NCI-H526 treated with DMSO at 0.1 percent for 48 hours (cell line): ENCODE measurements at places on chromosomes 6 and 20.

DNA sequence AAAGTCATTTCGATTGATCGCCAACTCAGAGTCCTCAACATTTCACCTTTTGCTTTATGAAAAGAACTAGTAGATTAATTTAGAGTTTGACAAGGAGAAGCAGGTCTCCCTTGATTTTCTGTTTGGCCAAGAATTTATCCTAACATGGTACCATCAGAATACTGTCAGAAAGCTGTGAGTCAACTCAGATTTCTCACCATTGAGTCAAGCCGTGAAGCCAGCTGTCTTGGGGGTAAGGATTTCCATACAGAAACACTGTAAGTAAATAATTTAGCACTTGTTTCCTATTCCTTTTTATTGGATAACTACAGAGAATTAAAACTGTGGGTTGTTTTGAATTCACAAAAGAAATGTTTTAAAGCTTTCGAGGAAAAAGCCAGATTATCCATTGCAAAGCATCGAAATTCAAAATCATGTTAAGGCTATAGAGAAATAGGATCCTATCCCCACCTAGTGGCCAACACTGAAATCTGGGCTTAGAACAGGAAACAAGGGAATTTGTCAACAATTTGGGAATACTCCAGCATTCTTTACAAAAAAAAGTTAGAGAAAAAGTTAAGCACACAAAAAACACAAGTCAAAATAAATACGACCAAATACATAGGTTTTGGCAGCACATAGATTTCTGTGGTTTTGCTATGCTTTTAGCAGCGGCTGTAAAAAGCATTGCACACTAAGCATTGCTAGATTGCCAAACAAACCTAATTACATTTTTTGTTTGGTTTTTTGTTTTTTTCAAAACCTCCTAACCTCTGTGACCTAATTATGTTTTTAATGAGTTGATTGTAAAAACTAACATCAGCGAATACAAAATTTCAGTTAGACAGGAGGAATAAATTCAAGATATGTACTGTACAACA, 44.2 kb downstream of the COL11A2 start:
- DNase-seq, result peak; percentile 18

DNA sequence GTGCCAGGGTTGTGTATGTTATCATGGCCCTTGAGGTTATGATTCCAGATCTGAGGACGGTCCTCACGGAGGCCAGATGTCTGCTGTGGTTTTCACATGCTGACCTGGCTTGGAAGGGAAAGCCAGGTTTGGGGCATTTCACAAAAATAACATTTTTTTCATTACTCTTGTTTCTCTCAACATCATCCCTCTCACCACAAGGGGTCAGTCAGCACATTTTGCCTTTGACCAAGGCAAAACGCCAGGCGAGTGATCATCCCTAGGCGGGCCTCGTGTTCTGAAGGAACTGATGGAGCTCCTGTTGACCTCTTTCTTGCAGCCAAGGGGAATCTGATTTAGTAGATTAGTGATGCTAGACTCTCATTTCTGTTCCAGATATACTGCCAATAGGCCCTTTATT, 133.5 kb downstream of the TBC1D7 start:
- DNase-seq, result no peak

- DNase-seq, result no peak
These were observed 64.9 kb downstream of the DLL1 start for GRCh38 chr6:170225852-170226417.

- no peak for DNase-seq
These were observed 154.2 kb upstream of the TSHZ2 start for GRCh38 chr20:52817981-52818380.

GRCh38 chr20:14569641-14570040, 232.2 kb upstream of the FLRT3 start:
- no peak for DNase-seq

GRCh38 chr6:29924287-29924686, 18.0 kb upstream of the HLA-A start:
- DNase-seq, result no peak

- no peak for DNase-seq
These were observed 200.5 kb downstream of the SMOC2 start for GRCh38 chr6:168641446-168641845.

DNA sequence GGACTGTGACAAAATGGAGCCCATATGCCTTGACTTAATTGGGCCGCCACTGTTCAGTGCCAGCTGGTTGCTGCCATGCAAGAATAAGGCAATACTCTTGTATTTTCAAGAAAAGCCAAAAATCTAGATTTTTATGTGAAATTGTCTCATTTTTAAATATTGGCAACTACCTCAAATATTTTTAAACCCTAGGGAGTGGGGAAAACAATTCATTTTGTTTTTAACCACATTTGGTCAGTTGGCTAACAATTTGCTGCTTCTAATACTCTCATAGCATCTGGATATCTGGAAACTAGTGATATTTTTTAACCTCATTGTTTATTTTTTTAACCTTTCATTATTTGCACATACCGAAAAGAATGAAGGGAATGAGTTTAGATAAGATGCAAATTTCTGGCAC, 91.0 kb downstream of the EYA2 start:
- no peak for DNase-seq

GRCh38 chr6:169589293-169589692, 112.5 kb downstream of the WDR27 start:
- DNase-seq, result peak; percentile 81

GRCh38 chr6:116287689-116288282, 8.1 kb upstream of the TSPYL1 start:
- peak; percentile 13 for DNase-seq

DNA sequence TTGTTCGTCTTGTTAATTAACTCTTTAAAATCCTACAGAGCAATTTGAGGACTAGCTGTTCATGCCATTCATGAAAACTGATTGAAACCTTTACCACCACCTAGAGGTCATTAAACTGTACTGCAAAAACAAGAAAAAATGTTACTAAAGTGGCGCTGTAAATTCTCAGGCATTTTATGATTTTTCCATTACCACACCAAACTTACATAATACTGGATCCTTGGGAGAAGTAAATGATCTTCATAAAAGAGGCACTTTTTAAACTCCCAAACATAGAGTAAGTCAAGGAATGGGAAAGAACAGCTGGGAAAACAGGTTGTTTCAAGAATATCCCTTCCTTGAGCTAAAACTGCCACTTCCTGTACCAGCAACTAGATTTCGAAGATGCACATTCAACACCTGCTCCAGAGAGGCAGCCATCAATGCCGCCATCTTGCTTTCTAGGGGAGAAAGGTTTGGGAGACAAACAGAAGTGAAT, 54.3 kb downstream of the MYLIP start:
- peak; percentile 40 for DNase-seq

- no peak for DNase-seq
These were observed 123.4 kb downstream of the LY86 start for GRCh38 chr6:6711832-6712448.

DNA sequence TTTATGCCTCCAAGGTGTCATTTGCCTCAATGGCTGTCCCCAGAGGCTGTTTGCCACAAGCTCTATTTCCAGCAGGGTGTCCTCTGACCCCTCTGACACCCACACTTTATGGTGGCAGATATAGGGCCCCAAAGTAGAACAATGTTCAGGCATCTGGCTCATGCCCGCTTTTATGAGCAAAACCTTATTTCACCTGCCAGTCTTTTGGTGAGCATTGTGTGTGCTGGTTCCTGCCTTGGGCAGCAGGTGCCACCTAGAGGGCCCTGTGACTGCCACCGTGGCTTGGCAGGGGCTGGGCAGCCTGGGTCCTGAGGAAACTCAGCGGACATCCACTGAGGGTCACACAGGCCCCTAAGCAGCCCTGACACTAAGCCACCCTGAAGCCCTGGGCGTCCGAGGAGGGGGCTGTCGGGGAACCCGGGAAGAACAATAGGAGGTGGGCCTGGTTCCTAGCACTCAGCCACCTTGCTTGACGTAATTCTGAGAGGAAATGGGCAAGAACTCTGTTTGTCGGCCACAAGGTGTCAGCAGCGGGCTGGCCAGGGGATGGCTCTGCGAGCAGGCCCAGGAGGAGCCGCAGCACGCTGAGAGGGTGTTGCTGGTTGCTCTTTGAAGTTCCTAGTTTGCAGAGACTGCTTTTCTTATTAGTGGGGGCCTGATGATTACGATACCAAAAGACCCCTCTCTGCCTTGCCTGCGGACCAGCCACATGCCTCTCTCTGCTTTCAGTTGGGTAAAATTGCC, 148.9 kb downstream of the SCML4 start:
- peak; percentile 74 for DNase-seq

DNA sequence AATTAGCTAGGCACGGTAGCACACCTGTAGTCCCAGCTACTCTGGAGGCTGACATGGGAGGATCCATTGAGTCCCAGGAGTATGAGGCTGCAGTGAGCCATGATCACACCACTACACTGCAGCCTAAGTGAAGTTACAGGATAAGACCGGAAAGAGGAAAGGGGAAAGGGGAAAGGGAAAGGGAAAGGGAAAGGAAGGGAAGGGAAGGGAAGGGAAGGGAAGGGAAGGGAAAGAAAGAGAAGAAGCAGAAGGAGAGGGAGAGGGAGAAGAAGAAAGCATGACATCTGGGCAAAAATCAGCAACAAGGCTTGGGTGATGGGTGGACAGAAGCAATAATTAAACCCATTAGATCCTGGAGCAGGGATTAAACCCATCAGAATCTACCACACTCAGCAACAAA, 101.7 kb upstream of the RAB32 start:
- no peak for DNase-seq

DNA sequence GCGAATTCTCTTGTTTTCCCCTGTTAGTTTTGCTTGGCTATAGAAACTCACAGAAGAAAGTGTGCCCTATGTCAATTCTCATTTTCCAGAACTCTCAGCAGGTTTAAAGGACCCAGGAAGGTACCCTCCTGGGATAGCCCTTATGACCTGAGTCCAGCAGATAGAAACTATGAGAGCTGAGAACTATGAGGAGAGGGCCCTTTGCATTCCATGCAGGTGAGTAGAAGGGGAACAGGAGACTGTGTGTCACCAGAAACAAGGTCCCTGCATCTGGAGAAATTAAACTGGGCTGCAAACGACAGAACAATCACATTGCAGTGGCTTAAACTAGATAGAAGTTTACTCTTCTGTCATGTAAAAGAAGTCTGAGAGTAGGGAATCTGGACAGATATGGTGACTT, 35.7 kb upstream of the SCUBE3 start:
- DNase-seq, result no peak

- DNase-seq, result no peak
These were observed 124.2 kb downstream of the LY86 start for GRCh38 chr6:6712449-6713403.

- no peak for DNase-seq
These were observed 20.2 kb downstream of the ADNP start for GRCh38 chr20:50911030-50911429.

DNA sequence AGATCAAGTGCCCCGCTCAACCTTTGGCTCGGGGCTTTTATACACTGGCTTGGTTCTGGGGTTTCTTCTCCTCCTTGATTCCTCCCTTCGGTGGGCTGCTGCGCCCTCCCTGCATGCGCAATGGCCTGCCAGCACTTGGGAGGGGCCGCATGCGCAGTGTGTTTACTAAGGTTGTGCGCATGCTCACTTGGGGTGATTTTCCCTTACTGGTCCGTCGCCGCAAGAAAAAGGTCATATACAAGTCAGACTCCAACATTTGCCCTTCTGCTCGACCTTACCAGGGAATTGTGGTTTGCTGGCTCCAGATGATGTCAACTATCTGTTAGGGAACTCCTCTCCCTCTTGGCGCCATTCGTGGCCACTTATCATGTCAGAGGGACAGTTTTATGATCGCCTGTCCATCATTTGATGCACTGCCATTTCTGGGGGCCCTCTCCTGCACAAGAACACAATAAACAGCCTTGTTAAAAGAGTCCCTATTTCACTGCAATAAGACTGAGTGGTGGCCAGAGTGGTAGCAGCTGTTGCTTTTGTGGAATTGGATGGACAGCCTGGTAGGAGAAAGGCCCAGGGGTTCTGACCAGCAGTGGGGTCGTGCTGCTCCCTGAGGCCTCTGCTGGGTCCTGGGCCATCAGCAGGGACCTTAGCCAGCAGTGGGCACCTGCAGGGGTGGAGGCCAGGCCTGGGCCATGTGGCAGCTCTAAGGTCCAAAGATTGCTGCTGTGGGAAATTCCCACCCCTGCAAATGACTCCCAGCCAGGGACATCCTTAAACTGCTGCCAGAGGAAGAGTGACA, 2.8 kb upstream of the LBP start:
- no peak for DNase-seq

GRCh38 chr6:43807228-43808061, 37.4 kb downstream of the VEGFA start:
- DNase-seq, result peak; percentile 66

DNA sequence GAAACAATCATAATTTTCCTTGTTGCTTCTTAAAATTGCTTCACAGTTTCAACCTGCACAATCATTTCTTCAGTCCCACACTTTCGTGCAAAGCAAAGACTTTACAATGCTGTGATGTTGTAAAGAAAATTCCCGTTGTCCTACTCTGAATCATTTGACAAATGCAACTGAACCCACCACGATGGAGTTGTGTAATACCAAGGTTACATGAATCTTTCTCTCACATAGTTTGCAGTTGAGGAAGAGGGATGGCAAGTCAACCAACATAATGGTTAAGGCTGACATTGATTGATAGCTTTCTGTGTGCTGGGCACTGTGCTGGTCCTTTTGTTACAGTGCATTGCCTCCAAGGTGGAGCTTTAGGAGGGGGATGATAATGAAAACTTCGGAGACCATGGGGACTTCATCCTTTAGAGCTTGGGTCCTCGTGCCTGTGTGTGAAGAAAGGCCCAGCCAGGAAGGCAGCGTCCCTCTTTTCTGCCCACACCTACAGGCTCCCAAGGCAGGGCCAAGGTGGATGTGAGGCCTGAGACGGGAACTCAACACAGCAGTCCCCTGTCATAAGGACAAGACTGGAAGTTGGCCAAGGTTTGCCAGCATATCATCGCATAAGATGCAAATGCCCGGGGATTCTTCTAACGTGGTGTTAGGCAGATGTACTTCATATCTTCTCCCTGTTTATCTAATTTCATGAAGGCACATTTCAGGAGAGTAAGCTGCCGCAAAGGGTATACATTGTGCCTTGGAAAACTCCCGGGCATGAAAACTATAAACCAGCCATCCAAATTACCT, 96.9 kb downstream of the LY86 start:
- no peak for DNase-seq

DNA sequence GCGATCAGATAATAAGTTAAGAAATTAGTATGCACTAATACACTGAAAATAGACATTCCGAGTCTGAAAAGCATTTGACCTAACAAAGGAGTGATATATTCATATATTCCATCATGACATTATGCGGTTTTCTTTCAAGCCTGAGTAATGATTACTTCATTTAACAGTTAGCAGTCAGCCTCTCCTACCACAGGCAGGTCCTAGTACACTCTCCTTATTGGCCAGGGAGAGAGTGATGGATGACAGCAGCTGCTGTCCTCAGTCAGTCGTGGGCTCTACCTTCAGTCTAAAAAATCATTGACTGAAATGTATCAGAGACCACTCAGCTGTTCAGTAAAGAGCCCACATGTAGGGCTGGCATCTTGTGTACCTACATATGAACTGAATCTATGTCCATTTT, 33.2 kb upstream of the VGLL2 start:
- no peak for DNase-seq

- DNase-seq, result no peak
These were observed 79.1 kb downstream of the LRRC1 start for GRCh38 chr6:53873922-53874321.

DNA sequence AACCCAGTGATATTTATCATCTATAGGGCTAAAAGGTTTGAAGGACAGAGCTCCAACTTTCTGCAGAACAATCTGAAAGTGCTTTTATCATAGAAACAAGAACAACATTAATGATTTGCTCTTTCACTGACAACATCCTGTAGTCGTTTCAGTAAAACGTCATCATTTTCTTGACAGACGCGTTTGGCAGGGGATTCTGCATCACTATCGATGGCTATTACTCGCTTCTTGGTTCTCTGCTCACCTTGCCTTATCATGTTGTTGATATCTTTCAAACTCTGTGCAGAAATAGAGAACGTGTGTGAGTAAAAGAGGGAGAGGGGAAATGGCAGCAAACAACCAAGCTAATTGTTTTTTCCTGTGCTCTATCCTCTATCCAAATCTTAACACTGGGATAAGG, 47.1 kb upstream of the SAMHD1 start:
- DNase-seq, result no peak
